ENCODE measurements at places on chromosomes 4 and X.

- no peak for DNase-seq
Measured at GRCh38 chrX:31209005-31209628, 137.3 kb upstream of the FTHL17 start.

- DNase-seq: no peak
Measured at GRCh38 chrX:155959018-155959587, 38.4 kb upstream of the IL9R start.

DNA sequence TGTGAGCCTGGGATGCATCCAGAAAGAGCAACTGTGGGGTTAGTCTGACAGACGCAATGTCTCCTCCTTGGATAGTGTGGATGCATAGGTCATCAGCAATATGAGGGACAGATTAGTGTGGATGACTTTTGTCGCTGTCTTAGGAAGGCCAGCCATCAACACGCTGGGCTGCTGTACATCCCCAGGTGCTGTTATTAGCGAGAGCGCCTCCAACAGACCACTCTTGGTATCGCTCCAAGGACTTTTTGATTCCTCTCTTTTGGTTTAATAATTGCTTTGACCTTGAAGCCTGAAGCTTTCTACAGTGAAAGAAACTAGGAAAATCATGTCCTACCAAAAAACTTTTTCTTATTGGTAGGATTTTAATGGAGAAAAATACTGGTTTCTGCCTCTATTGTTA is 76.7 kb downstream of the TMEM131L start:
- DNase-seq: no peak

DNA sequence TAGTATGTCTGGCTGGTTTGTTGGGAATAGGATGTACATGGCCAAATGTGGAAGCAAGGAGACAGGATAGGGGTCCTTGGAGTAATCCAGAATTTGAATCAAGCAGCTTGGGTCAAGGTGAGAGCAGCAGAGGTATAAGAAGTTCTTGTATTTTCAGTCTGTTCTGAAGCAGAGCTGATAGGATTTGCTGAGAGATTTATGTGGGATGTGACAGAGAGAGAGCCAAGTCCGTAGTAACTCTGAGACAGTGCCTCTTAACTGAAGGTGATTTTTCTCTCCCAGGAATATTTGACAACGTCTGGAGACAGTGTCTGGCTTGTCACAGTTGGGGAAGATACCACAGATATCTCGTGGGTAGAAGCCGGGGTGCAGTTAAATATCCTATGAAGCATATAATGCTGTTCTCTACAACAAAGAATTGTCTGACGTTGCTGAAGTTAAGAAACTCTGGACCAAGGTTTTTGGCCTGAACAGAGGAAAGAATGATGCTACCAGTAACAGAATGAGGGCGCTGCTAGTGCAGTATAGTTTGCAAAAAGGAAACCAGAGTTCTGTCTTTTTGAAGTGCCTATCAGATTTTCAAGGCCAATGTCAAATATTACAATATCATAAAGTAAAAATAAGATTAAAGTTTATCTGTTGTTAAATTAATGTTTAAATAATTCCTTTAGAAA is 184.0 kb downstream of the ARHGAP24 start:
- no peak for DNase-seq

DNA sequence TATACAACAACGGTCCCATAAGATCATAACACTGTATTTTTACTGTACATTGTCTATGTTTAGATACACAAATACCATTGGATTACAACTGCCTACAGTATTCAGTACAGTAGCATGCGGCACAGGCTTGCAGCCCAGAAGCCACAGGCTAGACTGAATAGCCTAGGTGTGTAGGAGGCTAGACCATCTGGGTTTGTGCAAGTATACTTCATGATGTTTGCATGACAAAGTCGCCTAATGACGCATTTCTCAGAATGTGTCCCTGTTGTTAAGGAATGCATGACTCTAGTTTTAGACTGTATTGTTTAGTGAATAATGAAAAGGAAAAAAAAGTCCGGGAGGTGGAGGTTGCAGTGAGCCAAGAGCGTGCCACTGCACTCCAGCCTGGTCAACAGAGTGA is 56.5 kb upstream of the C4orf50 start:
- no peak for DNase-seq

GRCh38 chr4:147777456-147778091 is 45.7 kb downstream of the ARHGAP10 start:
- no peak for DNase-seq

DNA sequence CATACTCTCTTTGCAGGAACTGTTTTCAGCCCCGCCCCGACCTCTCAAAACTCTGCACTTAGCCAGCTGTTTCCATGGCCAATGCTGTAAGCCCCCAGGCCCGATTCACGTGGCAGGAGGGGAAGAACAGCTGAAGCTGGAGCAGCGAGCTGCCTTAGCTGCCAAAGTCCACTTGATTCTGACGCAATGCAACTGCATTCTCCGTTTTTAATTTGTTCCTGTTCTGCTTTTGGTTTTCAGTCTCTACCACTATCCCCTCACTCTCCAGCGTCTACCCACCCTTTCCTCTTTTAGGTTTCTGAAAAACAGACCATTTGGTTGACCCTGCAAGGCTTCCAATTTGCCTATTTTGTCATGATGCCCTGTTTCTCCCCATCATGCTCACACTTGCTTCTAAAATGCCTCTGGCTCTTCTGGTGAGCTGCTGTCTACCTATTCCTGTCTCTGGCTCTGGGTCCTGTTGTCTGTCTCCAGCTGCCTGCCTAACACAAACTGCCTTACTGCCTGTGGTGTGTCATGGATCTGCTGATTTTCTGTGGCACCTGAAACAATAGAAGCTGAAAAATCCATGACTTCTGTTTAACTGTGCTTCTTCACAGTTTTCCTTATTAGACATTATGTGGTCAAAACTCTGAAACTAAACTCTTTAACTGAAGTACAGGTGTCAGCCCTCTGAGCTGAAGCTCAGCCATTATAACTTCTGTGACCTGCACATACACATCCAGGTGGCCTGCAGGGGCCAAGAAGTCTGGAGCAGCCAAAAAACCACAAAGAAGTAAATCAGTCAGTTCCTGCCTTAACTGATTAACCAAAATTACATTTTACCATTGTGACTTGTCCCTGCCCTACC is 160.5 kb upstream of the AGTR2 start:
- DNase-seq: no peak

DNA sequence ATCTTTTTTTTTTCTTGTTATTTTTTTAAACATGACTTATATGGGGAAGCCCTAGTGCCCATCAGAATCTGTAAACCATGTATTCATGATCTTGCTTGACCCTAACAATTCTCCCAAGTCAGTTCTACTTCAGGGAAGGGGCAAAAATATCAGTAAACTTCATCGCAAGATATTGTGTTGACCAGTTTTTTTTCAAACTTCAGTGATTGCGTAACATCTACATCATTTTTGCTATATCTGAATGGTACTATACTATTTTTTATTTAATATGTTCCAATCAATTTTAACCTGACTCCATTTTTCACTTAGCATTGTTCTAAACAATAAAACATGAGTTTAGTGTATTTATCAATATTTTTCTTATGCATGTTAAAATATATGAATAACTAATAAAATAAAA is 221.2 kb downstream of the NKX6-1 start:
- DNase-seq: no peak

DNA sequence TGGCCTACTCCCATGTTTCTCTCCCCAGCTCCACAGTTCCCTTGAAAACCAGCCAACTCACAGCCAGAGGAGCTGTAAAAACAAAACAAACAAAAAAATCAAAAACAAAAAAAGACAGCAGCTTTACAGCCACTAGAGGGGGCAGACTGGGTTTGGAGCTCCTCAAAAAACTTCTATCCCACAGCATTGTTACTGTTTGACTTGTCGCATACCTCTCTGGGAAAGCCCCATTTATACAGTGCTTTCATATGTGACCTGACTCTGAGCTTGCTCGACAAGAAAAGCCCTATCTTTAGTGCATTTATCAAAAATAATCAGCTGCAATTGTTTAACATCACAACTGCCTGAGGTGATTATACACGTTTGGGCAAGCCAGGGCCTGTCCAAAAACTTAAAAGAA is 21.6 kb downstream of the TSPAN6 start:
- DNase-seq: peak; percentile 34

DNA sequence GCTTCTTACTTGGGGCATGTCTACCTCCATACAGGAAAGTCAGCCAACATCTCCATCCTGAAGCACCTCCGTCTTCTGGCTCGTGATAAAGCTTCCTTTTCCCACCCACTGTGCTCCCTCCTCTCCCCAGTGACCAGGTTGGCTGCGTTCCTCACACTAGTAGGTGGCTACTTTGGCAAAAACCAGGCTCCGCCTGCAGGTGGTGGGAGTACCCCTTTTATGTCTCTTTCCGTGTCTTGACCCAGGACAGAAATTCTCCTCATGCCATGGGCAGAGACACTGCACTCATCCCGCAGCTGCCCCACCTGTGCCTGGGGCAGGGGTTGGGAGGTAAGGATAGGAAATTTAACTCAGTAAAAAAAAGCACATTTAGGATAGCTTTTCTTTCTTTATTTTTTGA is 50.9 kb downstream of the ENPP6 start:
- no peak for DNase-seq

GRCh38 chrX:47316276-47317025 is 53.9 kb upstream of the ZNF157 start:
- no peak for DNase-seq

- peak; percentile 12 for DNase-seq
Measured at GRCh38 chrX:96684339-96685209, at the start of gene DIAPH2. TSS of gene DIAPH2 (plus strand) at chrX:96684842.

GRCh38 chrX:119826399-119826959 is 26.3 kb downstream of the UPF3B start:
- DNase-seq: no peak

DNA sequence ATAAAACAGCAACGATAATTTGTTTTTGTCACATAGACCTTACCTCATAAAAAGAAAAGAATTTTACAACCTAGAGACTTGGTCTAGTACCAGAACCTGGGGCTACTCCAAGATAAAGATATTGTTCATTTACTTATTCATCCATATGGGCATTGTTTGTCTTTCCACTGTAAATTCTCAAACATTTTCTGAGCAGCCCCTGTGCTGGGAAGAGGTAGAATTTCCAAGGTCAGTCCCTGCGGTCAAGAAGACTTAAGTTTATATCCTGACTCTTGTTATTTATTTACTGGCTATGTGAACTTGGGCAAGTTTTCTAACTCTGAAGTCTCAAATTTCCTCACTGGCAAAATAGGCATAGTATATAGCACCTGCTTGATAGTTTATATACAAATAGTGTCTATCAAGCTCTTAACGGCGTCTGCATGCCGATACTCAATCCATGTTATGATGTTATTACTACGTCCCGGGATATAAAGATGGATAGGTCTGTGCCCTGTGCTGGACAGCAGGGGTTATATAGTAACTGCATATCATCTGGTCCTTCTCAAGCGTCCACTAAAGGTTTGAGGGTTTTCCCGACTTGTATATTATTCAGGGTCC is 222.1 kb upstream of the TAPT1 start:
- no peak for DNase-seq

- no peak for DNase-seq
Measured at GRCh38 chr4:153398713-153399112, 54.2 kb downstream of the MND1 start.

DNA sequence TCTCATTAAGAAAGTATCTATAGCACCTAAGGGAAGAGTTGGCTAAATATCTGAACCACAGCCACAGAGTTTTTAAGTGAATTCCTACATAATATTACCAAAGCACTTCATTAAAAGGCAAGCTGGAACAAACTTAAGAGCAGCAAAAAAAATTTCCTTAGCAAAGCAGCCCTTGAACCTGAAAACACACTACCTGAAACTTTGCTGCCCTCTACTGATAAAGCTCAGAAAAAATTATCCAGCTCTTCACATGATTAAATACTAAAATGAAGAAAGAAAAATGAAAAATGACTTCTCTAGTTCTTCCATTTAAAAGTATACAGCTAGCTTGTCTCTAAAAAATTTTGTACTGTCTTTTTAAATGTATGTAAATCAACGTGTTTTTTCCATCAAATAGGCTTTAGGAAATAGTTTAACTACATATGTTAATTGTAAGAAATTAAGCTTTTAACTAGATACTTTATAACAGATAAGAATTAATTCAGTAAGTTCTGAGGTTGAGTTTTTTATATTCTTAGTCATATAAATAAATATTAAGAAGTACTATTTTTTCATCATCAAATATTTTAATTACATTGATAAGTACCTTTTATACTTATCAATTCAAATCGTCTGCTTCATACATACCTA is 156.1 kb downstream of the STPG2 start:
- DNase-seq: no peak

DNA sequence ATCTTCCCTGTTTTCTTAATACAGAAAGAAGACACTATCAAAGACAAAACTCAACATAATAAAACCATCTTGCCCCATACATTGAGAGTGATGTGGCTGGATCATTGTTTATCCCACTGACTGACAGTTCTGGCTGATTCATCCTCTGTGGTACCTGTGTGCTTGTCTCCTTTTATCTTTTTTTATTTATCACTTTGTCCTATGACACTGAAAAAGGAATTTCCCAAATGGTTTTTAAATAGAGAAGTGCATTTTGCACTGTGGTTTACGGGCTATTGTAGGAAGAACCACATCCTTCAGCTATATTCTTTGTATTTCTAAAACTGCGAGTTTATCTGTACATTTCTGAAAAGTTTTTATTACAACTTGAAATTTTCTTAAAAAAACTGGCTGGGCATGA is 15.0 kb downstream of the TTC29 start:
- DNase-seq: no peak

DNA sequence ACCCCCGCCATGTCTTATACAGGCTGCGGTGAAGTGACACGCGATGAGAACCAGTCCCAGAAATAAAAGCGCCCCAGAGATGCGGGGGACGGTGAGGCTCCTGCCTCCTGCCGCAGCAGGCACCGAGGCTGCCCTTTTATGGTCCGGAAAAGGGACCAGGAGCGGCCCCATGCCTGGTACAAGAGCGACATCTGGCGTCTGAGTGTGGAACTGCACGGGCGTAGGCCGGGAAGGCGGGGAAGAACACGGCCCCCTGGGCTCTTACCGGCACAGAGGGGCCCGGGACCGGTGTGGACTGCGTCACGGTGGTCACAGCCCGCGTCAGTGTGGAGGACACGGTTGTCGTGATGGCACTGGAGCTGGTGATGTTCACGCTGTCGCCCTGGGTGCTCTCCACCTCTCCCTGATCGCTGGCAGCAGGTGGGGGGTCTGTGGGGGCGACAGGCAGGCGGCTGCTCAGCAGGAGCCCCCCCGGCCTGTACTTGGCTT is 8.9 kb upstream of the RENBP start:
- no peak for DNase-seq

DNA sequence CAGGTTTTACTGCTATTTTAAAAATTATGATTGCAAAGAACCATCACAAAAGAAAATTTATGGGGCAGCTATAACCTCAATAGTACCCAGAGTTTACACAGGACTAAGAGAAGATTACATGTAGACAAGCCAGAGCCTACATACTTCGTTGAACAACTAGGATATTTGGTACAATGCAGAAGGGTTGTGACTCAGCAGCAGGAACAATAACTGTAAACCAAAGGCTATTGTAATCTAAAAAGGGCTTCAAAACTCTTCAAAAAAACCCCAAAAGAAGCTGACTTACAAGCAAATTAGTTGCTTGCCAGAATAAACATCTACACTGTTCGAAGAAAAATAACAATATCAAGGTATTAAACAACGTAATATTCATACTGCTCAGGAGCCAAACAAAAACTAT is 618.0 kb downstream of the STPG2 start:
- DNase-seq: no peak
